AG04450 (cell line): ENCODE measurements at places on chromosomes 7 and 10. TPM values are rescaled to one million over a fixed set of nuclear protein-coding genes. Genes with fewer than 3 reads are reported as not detected.

DNA sequence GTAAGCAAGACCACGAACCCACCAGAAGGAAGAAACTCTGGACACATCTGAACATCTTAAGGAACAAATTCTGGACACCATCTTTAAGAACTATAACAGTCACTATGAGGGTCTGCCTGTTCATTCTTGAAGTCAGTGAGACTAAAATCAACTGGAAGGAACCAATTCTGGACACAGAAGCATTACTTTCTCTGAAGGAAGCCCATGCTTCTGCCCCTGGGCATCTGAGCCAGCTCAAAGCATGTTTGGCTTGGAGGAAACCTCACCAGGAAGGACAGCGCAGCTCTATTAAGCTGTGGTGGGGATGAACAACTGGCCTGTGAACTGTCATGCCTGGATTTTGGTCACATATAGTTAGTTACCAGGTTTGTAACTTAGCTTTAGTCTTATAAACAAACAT, 132.4 kb upstream of the GDF10 start:
- DNase-seq: no peak

Gene PODXL
- polyA plus RNA-seq: 0.79 and 0.92 TPM in 2 replicates

- DNase-seq: no peak
Measured at GRCh38 chr10:96365571-96365970, 6.8 kb upstream of the OPALIN start.

DNA sequence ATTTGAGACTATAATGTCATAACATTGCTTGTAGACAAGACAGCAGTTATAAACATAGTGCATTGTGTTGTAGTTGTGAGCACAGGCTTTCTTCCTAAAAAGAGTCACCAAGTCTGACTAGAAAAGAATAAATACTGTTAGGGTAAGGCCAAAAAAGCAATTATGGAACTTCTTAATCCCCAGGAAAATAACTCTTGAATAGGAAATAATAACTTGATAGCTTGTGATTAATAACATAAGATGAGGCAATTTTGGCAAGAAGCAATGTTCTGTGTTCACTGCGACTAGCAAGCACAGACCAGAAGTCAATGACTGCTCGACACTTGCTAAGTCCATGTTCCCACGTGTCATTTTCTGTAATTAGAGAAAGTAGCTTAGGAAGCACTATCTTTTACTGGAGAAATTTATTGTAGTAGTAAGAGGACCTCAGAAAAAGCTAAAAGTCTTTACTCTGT, 97.1 kb downstream of the AGMO start:
- DNase-seq: no peak

GRCh38 chr7:17681965-17682364, 258.3 kb downstream of the SNX13 start:
- no peak for DNase-seq
